ENCODE measurements at places on chromosomes 5 and 9.
A peak's percentile ranks its signal among the peaks of the same experiment; 100 is the strongest.

- DNase-seq = no peak
These were observed 144.9 kb upstream of the HAPLN1 start for GRCh38 chr5:83865579-83865978.

DNA sequence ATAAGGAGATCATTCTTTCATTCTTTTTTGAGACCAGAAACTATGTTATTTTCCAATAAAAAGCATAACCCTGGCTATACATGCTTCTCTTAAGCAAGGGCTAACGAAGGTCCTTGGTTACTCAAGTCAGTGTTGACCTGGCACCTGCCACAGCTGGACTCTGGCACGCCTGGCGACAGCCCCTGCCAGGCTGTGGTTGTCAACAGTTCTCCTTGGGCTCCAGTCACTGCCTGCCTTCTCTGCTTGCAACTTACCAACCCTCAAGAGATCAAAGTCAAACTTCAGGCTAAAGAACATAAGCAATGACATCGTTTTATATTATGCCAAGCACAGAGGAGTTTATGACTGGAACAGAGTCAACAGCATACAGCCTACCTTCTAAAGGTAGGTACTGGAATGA, 61.4 kb upstream of the TBC1D9B start:
- DNase-seq = no peak

- no peak for DNase-seq
These were observed 456.6 kb downstream of the ARHGEF28 start for GRCh38 chr5:74082512-74083055.

DNA sequence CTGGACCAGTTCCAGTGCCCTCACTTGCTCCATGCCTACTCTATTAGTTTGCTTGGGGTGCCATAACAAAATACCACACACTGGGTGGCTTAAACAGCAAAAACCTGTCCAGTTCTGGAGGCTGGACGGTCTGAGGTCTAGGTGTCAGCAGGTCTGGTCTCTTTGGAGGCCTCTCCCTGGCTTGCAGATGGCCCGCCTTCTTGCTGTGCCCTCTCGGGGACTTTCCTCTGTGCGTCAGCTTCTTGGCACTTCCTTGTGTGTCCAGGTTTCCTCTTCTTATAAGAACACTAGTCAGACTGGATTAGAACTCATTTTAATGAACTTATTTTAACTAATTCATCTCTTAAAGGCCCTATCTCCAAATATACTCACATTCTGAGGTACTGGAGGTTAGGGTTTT, 97.2 kb downstream of the CARTPT start:
- DNase-seq = no peak

GRCh38 chr5:2917524-2917923, 166.0 kb upstream of the IRX2 start:
- DNase-seq = no peak

GRCh38 chr9:27925815-27926214, 352.5 kb upstream of the C9orf72 start:
- DNase-seq = no peak

DNA sequence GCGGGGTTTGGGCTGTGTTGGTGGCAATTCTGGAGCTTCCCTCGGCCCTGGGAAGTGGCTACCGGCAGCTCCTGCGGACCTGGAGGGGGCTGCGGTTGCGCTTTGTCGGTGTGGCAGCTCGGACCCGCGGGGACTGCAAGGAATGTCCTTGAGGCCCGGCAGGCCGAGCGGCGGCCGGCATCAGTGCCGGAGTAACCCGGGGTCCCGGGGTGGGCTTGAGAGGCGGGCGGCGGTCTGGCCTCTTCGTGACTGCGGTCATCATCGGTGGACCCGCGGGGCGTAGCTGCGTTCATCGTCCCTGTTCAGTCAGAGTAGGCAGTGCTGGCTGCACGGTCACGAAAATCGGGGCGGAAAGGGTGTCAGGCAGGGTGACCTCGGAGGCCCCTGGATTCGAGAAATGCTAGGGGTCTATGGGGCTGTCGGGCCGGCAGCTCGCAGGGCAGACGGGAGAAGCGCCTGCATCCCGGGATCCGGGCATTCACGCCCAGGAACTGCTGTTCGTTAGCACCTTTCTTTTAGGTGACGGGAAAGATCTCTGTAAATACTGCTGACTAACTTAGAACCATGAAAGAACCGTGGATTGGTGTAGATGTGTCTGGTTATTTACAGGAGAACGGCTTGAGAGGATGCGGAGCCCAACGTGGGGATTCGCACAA, 474 bp downstream of the HMGCR start:
- peak; percentile 20 for DNase-seq

Data from activated naive CD4-positive, alpha-beta T cell (primary cell).